A549 (cell line): ENCODE measurements at places on chromosomes 1 and 21.

DNA sequence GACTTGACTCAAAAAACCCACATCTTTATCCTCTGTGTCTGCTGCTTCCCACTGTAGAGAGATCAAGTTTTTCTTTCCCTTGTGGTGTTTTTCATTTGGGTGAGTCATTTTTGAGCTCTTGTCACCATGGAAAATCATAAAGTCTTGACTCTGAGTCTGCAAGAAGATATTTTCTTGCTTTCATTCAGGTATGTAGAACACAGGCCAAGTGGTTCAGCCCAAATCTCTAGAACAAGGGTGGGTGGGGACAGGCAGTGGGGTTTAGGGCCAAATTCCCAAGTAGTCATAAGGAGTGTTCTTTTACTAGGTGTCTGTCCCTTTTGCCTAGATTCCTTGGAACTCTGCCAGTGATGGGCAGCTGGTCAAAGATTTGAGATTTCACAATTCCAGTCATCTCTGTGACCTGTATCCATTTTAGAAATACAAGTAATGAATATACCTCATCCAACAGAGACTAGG lies 21.5 kb upstream of the ARHGAP29 start:
- peak; percentile 48 for DNase-seq

DNA sequence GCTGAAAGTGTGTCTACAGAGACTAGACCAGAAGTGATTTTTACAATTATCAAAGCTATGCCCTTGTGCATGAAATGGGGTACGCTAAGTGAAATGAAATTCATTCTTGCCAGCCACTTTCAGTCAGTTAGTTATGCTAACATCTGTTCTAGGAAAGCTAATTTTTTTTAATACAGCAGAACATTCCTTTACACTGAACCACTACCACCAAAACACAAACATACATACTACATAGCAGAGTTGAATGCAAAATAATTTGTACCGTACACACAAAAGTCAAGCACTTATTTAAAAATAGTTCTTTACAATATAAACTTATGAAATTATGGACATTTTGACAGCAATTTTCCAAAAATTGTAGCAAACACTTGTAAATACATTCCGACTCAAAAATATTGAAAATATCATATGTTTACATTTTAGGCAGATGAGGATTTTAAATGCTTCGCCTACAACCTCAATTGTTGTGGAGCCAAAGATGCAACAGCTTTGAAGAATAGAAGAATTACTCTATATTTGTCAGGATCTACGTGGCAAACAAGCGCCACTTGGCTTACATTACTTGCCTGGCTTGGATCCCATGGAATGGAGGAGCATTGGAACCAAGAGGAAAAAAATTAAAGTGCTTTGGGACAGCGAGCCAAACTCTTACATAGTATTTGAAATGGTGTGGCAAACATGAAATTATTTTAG lies 30.6 kb downstream of the WLS start:
- no peak for DNase-seq

DNA sequence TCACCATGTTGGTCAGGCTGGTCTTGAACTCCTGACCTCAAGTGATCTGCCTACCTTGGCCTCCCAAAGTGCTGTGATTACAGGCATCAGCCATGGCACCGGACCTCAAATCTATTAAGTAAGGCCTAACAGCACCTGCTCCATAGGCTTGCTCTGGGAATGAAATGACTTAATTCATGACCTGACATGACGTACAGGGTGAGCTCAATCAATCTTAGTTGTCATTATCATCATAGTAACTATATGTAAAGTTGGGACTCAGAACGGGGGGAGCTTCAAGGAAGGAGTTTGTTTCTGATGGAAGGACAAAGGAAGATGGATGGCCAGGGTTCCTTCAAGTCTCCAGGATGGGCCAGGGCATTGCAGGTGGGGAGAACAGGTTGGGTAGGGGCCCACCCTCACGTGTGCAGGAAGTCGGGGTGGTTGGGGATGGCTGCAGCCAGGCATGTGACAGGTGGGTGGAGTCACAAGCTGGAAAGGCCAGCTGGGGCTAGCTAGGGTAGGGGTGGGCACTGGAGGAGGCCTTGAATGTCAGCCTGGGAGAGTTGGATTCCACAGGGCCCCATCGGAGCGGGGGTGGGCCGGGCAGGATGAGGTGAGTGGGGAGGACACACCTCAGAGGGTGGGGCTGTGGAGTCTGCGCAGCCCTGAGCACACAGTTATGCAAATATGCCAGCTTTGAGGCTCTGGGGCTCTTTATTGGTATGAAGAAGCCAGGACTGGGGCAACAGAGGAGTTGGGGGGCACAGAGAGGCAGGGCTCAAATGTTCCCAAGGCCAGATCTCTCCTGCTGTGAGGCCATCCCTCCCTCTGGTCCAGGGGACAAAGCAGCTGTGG lies 9.6 kb downstream of the TRIM62 start:
- no peak for DNase-seq

GRCh38 chr1:2789986-2790581 lies 11.4 kb downstream of the TTC34 start:
- no peak for DNase-seq

DNA sequence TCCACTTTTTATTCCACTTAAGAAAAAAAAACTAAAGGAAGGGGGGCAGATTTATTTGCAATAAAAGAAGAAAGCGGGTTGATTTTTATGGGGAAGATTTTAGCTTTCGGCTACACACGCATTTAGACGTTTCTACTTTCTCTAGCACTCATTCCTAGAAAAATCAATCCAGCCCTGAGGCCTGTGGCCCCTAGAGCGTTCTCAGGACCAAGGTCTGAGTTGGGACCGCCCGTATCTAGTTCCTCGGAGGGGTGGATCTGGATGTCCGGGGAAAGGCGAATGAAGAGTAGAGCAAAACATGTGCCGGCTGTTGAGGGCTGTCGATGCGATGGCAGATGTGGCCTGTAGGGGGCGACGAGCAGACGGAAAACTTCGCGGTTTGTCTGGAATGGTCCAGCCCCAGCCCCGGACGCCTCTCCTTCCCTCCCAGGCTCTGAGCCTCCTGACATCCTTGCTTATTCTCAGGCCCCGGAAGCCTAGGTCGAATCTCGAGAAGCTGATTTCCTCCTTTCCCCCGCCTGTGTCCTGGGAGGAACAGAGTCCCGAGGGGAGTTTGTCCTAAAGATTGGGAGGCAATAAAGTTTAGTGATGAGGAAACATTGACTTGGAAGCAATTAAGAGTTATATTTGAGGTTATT lies 5.2 kb downstream of the FOXD3 start:
- peak; percentile 68 for DNase-seq

DNA sequence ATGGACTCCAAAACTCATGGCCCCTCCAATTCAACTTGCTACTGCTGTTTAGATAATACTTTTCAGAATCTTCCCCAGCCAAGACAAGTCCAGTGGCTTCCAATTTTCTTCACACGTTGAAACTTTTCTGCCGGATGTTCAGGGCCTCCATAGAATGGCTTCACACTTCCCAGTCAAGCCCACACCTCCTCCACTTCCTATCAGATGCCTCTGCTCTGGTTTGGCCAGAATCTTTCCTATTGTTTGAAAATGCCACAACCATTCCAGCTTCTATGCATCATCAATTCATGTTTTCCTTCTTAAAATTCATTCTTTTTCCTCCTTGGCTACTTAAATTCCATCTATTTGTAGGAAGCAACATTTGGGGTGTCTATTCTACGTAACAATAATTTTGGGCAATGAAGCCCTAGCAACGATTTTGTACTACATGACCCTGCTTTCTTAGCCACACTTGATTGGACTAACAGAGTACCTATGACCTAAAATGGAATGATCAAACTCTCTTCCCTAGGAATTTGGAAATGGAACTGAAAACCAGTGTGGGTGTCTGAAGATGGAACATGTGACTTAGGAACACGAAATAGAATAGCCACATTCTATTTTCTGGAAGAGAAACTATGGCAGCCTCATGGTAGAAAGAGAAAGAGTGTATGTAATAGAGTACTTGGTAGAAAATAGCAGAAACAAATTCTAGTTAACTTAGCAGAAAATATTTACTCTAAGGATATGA lies 74.1 kb upstream of the CNIH3 start:
- no peak for DNase-seq
